ENCODE measurements at places on chromosomes 6 and 20. TPM values are rescaled to one million over a fixed set of nuclear protein-coding genes. Genes with fewer than 3 reads are reported as not detected.

DNA sequence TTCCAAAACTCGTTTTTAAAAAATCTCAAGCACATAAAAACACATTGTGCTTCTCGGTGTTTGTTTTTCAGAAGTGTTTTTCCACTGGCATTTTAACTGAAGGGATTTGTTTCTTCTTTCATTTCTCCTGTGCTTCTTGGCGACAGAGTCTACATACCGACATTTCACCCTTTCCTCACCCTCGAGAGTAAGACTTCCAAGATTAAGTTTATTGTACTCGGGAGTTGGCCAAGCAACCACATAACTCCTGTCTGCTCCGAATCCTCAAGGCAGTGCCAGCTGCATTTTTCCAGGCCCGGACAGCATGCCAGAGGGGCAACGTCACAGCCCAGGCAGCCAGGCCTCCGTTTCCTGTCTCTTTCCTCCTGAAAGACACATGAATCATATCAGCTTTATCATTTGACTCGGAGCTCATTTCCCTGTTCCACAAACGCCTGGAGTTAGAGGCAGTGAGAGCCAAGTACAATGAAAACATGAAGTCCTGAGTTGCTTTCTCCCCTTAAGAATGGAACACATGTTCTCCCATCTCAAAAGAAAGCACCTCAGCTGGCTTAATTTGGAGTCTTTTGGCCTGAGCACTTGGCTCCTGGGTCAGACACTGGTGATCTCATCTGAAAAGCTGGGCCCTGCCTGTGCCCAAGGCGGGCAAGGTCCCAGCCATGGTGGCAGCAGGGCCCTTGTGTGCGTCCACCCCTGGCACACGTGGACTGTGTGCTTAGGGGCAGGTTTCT is 23.2 kb upstream of the FAM50B start:
- peak overlapping the region; percentile 56 for H3K27ac ChIP-seq
- H3K36me3 ChIP-seq: no peaks in the 10 kb centered on the region
- peaks cover 22% of the 10 kb centered on the region for H3K4me1 ChIP-seq
- H3K27me3 ChIP-seq: no peaks in the 10 kb centered on the region

- peaks cover 21% of the 10 kb centered on the region for H3K4me1 ChIP-seq
- H3K27me3 ChIP-seq: no peaks in the 10 kb centered on the region
- no peak for DNase-seq
- no peaks in the 10 kb centered on the region for H3K36me3 ChIP-seq
- H3K27ac ChIP-seq: no peak overlapping the region
Observed at GRCh38 chr6:75273009-75273408, 11.6 kb downstream of the TMEM30A start.

DNA sequence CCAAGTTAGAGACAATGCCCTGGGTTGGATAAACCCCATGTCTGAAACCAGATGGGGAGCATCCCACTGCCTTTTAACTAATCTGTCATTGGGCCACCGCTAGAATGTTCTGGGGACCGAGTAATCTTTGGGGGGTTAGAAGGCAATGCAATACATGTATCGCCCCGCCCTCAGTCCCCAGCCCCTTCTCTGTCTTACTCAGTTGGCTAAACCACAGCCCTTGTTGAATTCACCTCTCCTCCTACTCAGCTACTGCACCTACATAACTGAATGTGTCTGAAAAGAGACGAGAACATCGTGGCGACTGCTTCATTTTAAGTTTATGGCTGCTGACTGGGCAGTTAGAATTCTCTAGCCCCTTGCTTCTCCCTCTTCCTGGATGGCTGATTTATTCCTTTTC is 15.1 kb upstream of the CCR6 start:
- no peak overlapping the region for H3K4me3 ChIP-seq
- no peaks in the 10 kb centered on the region for H3K36me3 ChIP-seq
- H3K4me1 ChIP-seq: no peaks in the 10 kb centered on the region
- no peak overlapping the region for H3K27ac ChIP-seq

GRCh38 chr20:46573234-46573633 is 22.8 kb upstream of the OCSTAMP start:
- peaks cover 9% of the 10 kb centered on the region for H3K4me1 ChIP-seq
- H3K27ac ChIP-seq: no peak overlapping the region
- H3K36me3 ChIP-seq: no peaks in the 10 kb centered on the region
- DNase-seq: no peak

DNA sequence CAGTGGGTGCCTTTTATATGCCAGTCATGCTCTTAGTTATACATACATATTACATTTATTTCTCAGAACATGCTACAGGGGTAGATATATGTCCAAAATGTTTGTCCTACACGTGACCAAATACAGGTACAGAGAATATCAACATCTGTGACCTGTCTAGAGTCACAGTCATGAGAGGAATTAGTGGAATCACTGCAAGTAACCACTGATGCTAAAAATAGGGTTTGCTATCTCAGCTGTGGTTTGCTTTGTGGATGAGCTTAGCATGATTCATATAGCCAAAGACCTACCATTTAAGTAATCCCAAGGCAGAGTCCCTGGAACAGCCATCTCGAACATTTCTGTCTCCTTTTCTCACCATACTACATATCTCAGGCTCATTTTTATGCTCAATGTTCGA is 32.3 kb downstream of the GSTA3 start:
- H3K27ac ChIP-seq: no peak overlapping the region
- no peak overlapping the region for H3K4me3 ChIP-seq

GRCh38 chr6:114287461-114287860 is 55.4 kb downstream of the HS3ST5 start:
- no peaks in the 10 kb centered on the region for H3K4me1 ChIP-seq
- no peak overlapping the region for H3K27ac ChIP-seq
- H3K27me3 ChIP-seq: no peaks in the 10 kb centered on the region
- no peaks in the 10 kb centered on the region for H3K36me3 ChIP-seq
- DNase-seq: no peak

DNA sequence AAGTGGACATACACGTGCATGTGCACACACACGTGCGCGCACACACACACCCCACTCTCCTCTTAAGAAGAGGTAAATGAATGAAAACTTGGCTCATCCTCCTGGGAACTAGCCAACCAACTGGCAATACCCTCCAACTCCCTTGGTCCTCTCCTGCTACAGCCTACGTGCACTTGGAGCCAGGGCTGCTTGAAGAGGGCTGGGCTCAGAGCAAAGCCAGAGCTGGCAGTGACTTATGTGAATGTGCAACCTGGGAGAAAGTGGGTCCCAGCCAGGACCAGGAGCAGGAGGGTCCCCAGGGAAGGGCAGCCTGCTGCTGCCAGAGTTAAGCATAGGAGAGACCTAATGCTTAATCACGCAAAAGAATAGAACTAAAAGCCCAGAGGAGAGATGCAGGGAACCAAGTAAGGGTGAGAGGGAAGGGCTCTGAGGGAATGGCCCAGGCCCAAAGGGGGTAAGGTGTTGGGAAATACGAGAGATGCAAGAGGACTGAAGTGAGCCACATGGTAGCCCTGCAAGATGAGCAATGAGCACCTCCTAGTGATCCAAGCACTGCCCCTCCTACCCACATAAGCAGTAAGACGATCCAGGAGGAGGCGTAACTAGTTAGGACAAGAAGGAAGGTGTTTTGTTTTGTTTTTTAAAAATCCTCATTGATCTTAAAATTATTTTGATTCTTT is 24.7 kb downstream of the TRAF3IP2 start:
- H3K4me3 ChIP-seq: no peak overlapping the region
- DNase-seq: no peak
- no peak overlapping the region for H3K27ac ChIP-seq
- H3K27me3 ChIP-seq: no peaks in the 10 kb centered on the region
- H3K36me3 ChIP-seq: no peaks in the 10 kb centered on the region

- no peaks in the 10 kb centered on the region for H3K36me3 ChIP-seq
- no peaks in the 10 kb centered on the region for H3K4me1 ChIP-seq
- no peaks in the 10 kb centered on the region for H3K27me3 ChIP-seq
- H3K4me3 ChIP-seq: no peak overlapping the region
- H3K27ac ChIP-seq: no peak overlapping the region
Observed at GRCh38 chr6:157646012-157646411, 177.0 kb upstream of the SNX9 start.

DNA sequence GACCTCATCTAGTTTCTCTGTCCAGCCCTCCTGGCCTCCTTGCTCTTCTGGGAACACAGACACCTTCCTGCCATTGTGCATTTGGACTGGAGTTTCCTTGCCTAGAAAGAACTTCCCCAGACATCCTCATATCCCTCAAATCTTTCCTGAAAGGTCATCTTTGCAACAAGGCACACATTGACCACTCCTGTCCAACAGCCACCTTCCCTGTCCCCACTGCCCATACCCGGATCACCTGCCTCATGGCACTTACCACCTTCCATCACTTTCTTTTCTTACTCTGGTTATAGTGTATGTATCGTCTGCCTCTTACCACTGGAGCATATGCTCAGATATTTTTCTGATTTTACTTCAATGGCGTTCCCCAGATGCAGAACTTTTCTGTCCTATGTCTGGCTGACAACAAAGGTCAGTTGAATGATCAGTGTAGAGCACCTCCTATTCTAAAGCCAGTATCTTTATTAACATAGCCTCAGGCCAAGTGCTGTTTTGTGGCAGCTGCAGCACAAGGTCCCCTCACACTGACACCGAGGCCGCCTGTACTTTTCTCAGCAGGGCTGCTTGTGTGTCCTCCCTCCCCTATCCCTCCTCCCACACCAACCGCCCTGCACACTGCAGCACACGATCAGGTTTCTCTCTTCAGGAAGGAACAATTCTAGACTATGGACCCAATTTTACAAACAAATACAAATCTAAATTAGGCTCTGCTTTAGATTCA is 4.1 kb downstream of the HLA-C start:
- no peaks in the 10 kb centered on the region for H3K27me3 ChIP-seq
- H3K36me3 ChIP-seq: no peaks in the 10 kb centered on the region
- no peak for DNase-seq
- H3K4me3 ChIP-seq: no peak overlapping the region
- H3K27ac ChIP-seq: no peak overlapping the region

GRCh38 chr6:108711826-108712225 is 136.4 kb upstream of the ARMC2 start:
- H3K4me3 ChIP-seq: no peak overlapping the region
- no peaks in the 10 kb centered on the region for H3K36me3 ChIP-seq
- peaks cover 2% of the 10 kb centered on the region for H3K4me1 ChIP-seq
- no peak overlapping the region for H3K27ac ChIP-seq
- DNase-seq: no peak

GRCh38 chr6:38215225-38215624 is 395.7 kb downstream of the ZFAND3 start:
- no peak for DNase-seq
- H3K4me1 ChIP-seq: peaks cover 8% of the 10 kb centered on the region
- H3K36me3 ChIP-seq: no peaks in the 10 kb centered on the region
- H3K27me3 ChIP-seq: no peaks in the 10 kb centered on the region
- H3K27ac ChIP-seq: no peak overlapping the region

DNA sequence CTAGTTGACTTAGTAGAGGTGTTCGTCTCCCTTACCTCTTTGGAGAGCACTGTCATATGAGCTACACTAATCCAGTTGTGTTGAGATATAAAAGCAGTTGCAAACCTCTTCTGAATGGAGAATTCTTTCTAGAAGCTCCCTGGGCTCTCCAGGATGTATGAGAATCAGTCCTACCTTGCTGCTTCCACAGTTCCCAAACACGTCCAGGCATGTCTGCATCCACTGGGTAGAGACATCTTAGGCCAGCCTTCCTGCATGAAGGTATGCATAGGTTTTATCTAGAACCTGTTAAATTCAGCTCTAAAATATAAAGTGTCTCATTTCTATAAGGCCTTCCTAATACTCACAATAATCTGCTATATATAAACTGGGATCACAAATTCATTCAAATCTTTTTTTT is 297.7 kb downstream of the CDC5L start:
- H3K36me3 ChIP-seq: no peaks in the 10 kb centered on the region
- DNase-seq: no peak
- H3K4me1 ChIP-seq: no peaks in the 10 kb centered on the region

GRCh38 chr6:122623279-122623678 is 13.1 kb downstream of the PKIB start:
- H3K36me3 ChIP-seq: no peaks in the 10 kb centered on the region
- no peak overlapping the region for H3K27ac ChIP-seq
- no peaks in the 10 kb centered on the region for H3K27me3 ChIP-seq
- H3K4me3 ChIP-seq: no peak overlapping the region

GRCh38 chr6:14987490-14987889 is 258.4 kb upstream of the JARID2 start:
- no peaks in the 10 kb centered on the region for H3K36me3 ChIP-seq
- no peak for DNase-seq
- H3K27ac ChIP-seq: no peak overlapping the region
- no peak overlapping the region for H3K4me3 ChIP-seq

DNA sequence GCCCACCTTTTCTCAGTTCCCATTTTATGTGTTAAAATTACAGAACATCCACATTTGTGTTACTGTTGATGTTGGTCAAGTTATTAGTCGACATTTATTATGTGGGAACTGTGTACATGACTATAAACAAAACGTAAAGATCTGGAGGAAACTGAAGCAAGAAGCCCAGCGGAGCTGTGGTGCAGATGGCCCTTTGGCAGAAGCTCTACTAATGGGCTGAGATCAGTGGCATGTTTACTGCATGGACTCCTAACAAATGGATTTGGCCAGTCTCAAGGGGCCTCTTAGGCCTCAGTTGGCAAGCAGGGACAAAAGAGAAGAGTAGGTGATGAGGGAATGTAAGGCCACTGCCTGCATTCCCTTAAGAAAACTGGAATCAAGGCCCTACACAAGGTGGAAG is 282.1 kb upstream of the TCF21 start:
- no peaks in the 10 kb centered on the region for H3K4me1 ChIP-seq
- no peaks in the 10 kb centered on the region for H3K27me3 ChIP-seq
- no peak overlapping the region for H3K4me3 ChIP-seq
- no peak for DNase-seq
- no peaks in the 10 kb centered on the region for H3K36me3 ChIP-seq
- no peak overlapping the region for H3K27ac ChIP-seq

GRCh38 chr6:166543603-166544295 is 42.7 kb downstream of the RAMACL start:
- DNase-seq: no peak
- H3K4me3 ChIP-seq: no peak overlapping the region
- no peaks in the 10 kb centered on the region for H3K36me3 ChIP-seq
- H3K4me1 ChIP-seq: no peaks in the 10 kb centered on the region
- H3K27me3 ChIP-seq: no peaks in the 10 kb centered on the region

- no peak overlapping the region for H3K4me3 ChIP-seq
- H3K36me3 ChIP-seq: no peaks in the 10 kb centered on the region
- H3K4me1 ChIP-seq: no peaks in the 10 kb centered on the region
- DNase-seq: no peak
Observed at GRCh38 chr6:107479089-107479690, 10.7 kb upstream of the SOBP start.

- H3K27me3 ChIP-seq: no peaks in the 10 kb centered on the region
- H3K4me3 ChIP-seq: no peak overlapping the region
- H3K36me3 ChIP-seq: no peaks in the 10 kb centered on the region
Observed at GRCh38 chr20:16058268-16058667, 515.0 kb downstream of the KIF16B start.

GRCh38 chr6:159894991-159895390 is 4.2 kb downstream of the MAS1 start:
- no peaks in the 10 kb centered on the region for H3K4me1 ChIP-seq
- H3K4me3 ChIP-seq: no peak overlapping the region
- no peaks in the 10 kb centered on the region for H3K36me3 ChIP-seq
- no peak for DNase-seq
- H3K27ac ChIP-seq: no peak overlapping the region

The CST5 gene
- total RNA-seq: not detected

The EDN1 gene
- total RNA-seq: 18.4 TPM

The CASS4 gene
- total RNA-seq: 1.8 TPM

The OR2J3 gene
- 2.9 TPM for total RNA-seq

The NFS1 gene
- total RNA-seq: 84.1 TPM

The CASP8AP2 gene
- 21.6 TPM for total RNA-seq

The SMIM26 gene
- 98.0 TPM for total RNA-seq

The TPBG gene
- 9.9 TPM for total RNA-seq

The ORC3 gene
- total RNA-seq: 50.4 TPM

Data from testis (tissue), 5 donors.